Daoy (cell line): ENCODE measurements at places on chromosomes 2 and 18. TPM values are rescaled to one million over a fixed set of nuclear protein-coding genes. Genes with fewer than 3 reads are reported as not detected.

C2orf72 gene
- 0.57 and 0.86 TPM in 2 replicates for total RNA-seq

C2orf92 gene
- 0.24 and 4.9 TPM in 2 replicates for total RNA-seq

ERBB4 gene
- total RNA-seq = 0.03 and 0.06 TPM in 2 replicates

DNA sequence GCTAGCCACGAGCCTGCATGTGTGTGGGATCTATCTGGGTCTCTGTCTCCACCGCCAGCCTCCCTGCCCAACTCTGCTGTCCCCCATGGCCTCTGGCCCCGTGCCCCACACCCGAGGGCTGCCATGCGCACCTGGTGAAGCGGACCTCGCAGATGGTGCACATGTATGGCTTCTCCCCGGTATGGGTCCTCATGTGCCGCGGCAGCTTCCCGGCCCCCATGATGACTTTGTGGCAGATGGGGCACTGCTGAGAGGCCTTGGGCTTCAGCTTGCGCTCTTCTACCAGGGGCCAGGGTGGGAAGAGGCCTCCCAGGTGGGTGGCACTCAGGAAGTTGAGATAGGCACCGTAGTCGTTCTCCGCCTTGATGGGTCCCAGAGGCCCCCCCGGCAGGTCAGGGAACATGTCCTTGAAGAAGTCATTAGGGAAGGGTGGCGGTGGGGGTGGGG lies 109.3 kb upstream of the SMAD2 start:
- DNase-seq = no peak

IL36A gene
- total RNA-seq = not detected in 2 replicates

FAM124B gene
- total RNA-seq = 0.11 and 0.65 TPM in 2 replicates

GRCh38 chr2:40165509-40165844 lies 286.4 kb downstream of the SLC8A1 start:
- DNase-seq = no peak

DNA sequence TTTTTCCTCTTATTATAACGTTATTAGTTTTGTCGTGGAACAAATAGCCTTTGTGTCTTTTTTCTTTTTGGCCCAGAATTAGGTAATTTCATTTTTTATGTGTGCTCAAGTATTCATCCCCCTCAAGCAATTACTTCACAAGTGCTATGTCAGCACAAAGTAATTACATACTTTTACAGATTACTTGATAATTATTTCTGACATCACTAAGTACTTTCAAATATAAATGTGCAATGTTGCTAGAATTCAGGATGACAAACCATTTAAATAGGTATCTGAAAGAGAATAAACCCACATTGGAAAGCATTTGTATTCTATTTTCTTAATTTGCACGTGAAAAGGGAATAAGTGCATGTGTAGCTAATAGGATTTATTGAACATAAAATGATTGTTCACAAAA lies 238.2 kb downstream of the CDH7 start:
- no peak for DNase-seq

DNA sequence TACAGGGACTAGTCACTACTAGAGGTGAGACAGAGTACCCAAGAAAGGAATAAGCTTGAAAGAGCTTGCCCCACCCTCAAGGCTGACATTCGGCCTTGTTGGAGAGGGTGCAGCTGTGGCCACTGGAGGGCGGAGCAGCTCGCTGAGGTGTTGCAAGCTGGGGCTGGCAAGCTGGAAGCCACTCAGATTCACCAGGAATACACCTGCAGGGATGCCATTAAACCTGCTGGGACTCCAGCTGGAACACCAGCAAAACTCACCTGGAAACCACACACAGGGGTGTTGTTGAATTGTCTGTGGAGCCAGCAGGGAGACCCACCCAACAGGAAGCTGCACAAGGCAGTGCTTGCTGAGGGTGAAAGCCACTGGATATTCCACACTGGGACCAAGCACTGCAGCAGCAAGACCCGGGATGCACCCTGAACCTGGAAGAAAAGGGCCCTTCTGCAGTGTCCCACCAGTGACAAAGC lies 26.1 kb downstream of the KCTD18 start:
- DNase-seq = peak; percentile 40

NEU4 gene
- not detected in 2 replicates for total RNA-seq

EFEMP1 gene
- total RNA-seq = 290 and 292 TPM in 2 replicates

- DNase-seq = peak; percentile 11
These were observed 1.0 kb upstream of the CHST10 start for GRCh38 chr2:100418406-100418962.

GRCh38 chr2:3595404-3595803 lies 492 bp downstream of the COLEC11 start:
- DNase-seq = no peak

NPPC gene
- not detected in 2 replicates for total RNA-seq

CD8B gene
- total RNA-seq = not detected in 2 replicates

TEX44 gene
- not detected in 2 replicates for total RNA-seq

- no peak for DNase-seq
These were observed 356.2 kb upstream of the SMIM21 start for GRCh38 chr18:75783566-75784281.

DNA sequence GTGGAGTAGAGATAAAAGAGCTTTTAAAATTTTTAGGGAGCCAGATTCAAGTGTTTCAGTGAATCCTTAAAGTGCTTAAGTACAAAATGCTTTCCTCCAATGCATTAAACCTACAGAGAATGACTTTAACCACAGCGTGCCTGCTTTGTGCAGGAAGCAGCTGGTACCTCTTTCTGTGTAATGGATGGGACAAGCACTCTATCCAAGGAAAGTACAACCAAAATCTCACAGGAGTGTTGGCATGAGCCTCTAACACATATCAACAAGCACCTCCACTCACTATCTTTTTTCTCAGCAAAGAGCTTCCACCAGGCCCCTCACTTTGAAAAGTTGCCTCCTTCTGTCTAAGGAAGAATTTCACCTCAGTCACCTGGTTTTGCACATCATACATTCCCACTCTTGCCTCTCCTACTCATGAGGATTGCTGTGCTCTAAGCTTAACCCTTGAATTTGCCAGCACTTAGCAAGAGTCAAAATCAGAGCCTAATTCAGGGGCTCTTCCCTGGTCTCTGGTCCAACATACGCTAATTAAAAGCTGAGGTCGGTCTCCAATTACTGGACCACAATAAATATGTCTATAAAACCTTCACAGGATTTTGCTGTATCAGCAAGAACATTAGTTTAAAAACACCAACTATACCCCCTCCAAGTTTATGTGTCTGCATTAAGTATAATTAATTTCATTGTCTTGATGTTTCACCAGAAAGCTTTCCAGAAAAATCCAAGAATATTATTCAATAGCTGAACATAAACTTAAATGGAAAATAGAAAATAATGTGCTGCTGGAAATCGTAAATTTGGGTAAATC lies 68.9 kb downstream of the ZNF521 start:
- DNase-seq = no peak

DNA sequence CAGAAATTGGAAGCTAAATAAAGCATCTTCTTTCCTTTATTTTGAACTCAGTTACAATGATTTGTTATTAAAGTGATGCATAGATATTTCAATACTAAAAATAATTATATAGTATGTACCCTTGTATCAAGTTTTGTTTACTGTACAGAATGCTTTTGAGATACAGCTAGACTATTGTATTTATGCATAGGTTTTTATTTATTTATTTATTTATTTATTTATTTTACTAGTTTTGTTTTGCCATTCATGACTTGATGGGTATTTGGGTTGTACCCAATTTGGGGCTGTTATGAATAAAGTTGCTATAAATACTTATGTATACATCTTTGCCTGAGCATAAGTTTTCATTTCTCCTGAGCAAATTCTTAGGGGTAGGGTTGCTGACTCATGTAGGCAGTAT lies 118.7 kb upstream of the NXPH2 start:
- DNase-seq = no peak

DNA sequence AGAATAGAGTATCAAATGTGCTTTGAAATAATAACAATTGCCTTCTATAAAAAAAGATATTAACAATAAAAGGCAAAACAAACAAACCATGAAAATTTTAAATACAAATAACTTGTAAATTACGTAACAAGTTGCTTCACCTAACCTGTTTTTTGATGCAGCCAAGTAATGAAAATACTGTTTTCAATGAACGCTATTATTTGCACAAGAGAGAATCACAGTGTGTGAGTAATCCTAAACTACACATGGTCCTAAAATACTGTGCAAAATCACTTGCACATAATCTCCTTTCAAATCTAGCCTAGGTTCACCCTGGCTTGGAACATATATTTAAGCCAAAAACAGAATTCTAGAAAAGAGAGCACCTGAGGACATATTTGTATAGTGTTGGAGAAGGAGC lies 98.9 kb downstream of the CCDC148 start:
- no peak for DNase-seq

FAM117B gene
- 1.4 and 2.1 TPM in 2 replicates for total RNA-seq

- DNase-seq = no peak
These were observed 51.4 kb downstream of the MREG start for GRCh38 chr2:215961981-215962380.

CRYGC gene
- not detected in 2 replicates for total RNA-seq

GRCh38 chr2:150167711-150168110 lies 319.8 kb downstream of the RND3 start:
- DNase-seq = peak; percentile 68

- DNase-seq = no peak
These were observed 4.3 kb downstream of the GPR17 start for GRCh38 chr2:127650041-127650784.

CIB4 gene
- not detected in 2 replicates for total RNA-seq

TNFRSF11A gene
- 2.9 and 3.5 TPM in 2 replicates for total RNA-seq

EPB41L3 gene
- total RNA-seq = 34.2 and 64.6 TPM in 2 replicates

ZNF532 gene
- total RNA-seq = 16.6 and 20.8 TPM in 2 replicates

DNA sequence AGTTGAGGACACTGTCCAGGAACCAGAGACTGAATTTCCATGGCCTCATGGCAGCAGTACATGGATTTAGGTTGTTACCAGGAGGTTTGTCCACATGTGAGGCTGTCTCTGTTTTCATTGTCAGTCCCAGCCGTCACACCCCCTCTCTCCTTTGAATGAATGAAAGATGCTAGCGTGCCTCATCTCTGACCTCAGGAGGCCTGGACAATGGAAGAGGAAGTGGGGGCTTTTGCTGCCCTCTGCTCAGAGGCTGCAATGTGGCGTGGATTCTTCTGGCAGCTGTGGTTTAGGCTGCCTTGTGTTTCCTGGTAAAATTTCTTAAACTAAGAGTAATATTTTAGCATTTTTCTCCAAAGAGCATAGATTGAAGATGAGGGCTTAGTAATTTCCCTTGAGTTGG lies 47.5 kb downstream of the RAB31 start:
- DNase-seq = no peak

PTPRN gene
- total RNA-seq = 0.21 and 1.3 TPM in 2 replicates

GRCh38 chr2:72349016-72349415 lies 201.4 kb upstream of the CYP26B1 start:
- no peak for DNase-seq

GRCh38 chr2:164430166-164430783 lies 191.0 kb downstream of the GRB14 start:
- peak; percentile 6 for DNase-seq

SERPINB12 gene
- total RNA-seq = not detected in 2 replicates

DNA sequence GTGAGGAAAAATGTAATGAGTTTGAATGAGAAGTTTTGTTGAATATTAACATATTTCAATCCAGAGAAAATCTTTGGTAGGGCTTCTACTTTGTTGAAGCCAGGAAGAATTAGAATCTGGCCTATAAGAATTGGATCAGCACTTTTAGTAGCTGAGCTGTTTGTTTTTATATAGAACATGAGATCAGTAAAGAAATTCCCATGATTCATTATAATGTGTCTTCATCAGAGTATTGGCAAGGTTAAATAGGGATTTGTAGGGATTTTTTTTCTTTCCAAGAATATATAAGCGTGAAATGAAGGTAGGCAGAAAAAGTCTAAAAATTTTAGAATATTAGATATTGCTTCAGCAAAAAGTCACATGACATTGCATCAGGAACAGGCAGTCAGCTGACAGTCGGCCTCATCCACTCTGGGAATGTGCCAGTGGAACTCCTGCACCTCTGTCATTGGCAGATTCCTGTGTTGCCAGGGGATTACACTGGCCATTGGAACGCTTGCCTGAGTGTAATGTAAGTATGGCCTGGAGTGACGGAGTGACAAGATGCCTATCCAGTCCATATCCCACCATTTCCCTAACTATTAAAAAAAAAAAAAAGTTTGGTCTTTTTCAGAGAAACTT lies 60.6 kb downstream of the SERTAD2 start:
- no peak for DNase-seq

RBKS gene
- 1.7 and 3.4 TPM in 2 replicates for total RNA-seq

GAL3ST2 gene
- total RNA-seq = not detected in 2 replicates

DNA sequence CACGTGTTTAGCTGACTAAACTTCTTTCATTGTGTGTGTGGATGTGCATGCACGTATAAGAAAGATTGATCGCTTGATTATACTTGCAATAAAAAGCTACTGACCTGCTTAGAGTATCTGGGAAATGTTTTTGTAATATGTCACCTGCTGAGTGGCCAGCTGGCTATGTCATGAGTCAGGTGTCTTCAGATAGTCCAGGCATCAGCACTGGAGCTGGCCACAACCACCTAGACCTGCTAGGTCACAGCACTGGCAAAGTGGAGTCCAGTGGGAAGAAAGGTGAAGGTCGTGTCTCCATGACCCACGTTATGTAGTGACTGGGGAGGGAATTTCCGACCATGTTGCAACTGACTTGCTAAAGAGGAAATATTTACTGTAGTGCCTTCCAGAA lies 147.0 kb downstream of the ESCO1 start:
- DNase-seq = no peak

DNA sequence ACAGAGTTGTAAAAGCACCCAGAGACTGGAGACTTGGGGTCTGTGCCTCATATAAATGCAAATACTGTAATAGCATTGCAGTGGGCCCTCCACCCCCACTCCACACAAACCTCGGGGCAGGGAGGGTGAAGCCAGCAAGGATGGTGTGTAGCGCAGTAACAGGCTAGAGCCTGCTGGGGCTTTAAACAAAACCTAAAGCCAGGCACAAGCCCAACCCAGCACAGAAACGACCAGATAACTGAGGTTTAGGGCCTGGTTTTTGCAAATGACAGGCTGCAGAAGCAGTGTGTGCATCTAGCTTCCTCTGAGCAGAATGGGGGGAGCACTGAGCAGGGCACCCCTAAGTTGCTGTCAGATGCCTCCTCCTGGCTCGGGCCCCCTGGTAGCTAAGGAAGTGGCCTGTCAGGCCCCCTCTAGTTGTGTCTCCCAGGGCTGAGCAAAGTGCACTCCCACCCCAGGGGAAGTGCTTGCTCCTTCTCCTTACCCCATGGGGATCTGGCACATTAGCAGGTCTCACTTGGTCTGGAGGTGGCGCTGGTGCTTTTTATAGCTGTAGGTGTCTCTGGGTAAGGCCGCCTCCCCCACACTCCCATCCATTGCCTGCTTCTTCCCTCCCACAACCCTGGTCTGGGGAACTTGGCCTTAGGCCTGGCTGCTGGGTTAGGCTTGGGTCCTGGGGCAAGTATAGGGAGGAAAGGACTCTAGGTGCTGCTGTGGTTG lies 135.1 kb downstream of the CELF4 start:
- DNase-seq = no peak
